NCI-H524 (cell line): ENCODE measurements at places on chromosomes 13 and 19.
A peak's percentile ranks its signal among the peaks of the same experiment; 100 is the strongest.

- DNase-seq = no peak
These were observed 169.5 kb upstream of the UFM1 start for GRCh38 chr13:38180126-38180525.

DNA sequence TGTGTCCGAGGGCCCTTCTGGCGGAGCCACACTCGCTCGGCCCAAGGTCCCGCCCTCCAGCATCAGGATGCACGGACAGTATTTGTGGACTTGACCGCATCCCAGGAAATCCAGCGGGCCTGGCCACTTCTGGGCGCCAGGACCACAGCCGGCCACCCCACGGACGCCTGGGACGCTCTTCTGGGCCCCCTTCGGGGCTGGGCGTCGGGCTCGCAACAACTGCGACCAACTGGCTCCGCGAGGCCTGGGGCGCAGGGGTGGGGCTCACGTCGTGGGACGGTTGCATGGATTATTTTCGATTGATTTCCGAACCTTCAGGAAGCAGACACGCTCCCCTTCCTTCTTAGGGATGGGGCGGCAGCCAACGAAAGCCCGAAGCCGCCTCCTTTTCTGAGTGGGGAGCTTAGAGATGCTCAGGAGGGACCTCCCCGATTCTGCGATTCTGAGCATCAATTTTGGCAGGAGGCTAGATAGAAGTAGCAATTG lies 521 bp upstream of the NUP58 start:
- DNase-seq = no peak

DNA sequence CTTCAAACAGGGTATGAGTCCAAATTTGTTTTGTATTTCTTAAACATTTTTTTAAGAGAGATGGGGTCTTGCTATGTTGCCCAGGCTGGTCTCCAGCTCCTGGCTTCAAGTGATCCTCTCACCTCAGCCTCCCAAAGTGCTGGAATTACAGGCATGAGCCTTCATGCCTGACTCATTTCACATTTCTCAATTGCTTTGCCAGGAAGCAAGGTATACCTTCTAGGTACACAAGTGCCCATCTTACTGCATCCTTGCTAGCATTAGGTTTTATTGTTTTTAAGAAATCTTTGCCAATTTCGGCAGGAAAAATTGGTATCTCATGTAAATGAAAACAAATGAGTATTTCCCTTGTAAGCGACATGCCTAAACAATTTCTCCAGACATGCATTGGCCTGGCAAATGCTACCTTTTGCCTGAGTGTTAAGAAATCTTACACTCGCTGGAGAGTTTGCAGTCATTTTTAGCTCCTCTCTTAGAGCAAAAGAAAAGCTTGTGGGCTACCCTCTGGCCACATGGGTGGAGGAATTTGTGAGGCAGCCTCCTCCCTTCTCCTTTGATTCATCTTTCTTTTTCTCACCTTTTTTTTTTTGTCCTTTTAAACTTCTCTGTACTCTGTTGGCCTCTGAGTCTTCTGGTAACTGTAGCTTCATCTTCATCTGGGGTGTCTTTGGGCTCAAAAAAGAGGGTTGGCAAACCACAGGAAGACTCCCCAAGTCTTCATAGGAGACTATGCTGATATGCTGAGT lies 33.0 kb downstream of the ACTL9 start:
- no peak for DNase-seq

DNA sequence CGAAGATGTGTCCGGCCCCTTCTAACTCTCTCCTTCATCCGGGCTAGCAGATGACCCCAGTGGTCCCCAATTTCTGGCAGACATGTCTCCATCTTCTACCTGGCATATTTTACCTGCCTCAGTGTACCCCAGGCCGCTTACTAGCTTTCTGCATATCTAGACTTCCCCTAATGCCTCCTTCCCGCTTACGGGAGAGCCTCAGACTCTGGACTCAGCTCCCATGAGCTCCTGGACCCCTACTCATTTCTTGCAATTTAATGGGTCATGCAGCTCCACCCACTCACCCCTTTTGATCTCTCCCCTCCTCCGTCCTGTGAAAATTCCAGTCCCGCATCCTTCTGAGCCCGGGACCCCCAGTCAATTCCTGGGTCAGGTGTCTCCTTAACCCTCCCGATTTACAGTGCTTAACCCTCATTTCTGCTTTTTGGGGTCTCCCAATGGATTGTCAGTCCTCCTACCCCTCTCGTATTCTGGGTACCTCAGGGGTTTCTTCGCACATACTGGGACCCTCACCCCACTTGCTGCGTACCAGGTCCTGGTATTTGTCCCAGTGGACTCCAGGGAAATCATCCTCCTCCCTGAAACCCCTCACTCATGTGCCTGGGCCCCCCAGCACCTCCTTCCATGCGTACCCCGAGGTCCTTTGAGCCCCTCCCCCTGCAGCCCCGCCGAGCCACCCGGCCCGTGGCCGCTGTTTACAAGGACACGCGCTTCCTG lies 500 bp upstream of the JUNB start:
- DNase-seq = no peak

- peak; percentile 40 for DNase-seq
These were observed 41.4 kb downstream of the LYL1 start for GRCh38 chr19:13060964-13061927.

- no peak for DNase-seq
These were observed 1138.0 kb upstream of the SLC10A2 start for GRCh38 chr13:104204177-104204576.

- no peak for DNase-seq
These were observed 16.1 kb upstream of the SIGLEC11 start for GRCh38 chr19:49977076-49977475.

DNA sequence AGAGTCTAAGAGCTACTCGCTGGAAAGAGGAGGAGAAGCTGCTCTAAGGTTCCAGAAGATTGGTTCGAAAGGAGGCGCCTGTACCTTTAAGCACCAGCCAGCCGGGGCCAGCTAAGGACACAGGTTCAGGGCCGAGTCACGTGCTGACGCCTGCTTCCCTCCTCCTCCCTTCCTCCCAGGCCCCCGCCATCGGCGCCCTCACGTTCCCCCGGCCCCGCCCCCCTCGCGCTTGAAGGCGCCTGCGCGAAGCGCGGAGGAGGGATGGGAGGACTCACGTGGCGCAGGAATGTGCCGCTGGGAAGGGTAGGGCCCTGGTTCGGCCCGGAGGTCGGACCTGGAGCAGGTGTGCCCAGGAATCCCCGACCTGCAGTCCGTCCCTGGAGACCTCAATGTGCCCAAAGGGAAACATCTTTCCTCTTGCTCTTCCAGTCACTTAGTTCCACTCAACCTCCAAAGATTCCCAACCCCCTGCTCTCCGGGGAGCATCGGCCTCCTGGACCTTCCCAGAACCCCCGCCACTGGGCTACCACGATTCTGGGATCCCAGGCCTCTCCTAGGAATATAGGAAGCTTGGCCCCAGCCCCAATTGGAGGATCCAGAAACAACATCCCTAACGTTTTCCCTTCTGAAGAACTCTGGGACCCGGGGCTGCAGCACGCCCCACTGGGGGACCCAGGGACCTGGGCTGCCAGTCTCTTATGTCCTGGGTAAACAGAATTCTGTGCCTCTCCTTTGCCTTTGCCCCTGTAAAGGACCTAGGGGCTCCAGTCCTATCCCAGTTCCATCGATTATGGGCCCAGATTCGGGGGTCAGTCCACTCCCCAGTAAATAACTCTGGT lies 2.5 kb downstream of the DBP start:
- peak; percentile 95 for DNase-seq

DNA sequence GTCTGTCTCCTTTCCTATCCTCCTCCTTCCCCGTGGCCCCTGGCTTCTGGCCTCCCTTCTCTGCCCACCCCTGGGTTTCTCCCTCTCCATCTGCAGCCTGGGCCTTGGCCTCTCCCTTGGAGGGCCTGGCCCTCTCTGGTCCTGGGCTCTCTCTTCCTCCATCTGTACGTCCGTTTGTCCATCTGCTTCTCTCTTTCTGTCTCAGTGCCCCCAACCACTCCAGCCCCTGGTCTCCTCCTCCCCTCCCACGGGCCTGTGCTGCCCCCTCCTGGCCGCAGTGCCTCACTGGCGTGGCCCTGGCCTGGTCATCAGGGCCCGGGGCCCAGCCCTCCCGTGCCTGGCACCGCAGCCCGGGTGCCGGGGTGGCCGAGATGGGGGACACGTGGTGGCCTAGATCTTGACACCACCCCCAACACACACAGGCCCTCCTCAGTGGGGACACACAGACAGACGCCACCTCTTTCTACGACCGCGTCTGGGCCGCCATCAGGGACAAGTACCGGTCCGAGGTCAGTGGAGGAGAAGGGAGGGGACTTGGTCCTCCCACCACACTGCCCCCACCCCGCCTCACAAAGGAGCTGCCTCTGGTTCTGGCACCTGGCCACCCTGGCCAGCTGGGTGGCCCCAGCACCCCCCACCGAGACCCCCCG lies 11.3 kb downstream of the PRKCSH start:
- DNase-seq = peak; percentile 62

DNA sequence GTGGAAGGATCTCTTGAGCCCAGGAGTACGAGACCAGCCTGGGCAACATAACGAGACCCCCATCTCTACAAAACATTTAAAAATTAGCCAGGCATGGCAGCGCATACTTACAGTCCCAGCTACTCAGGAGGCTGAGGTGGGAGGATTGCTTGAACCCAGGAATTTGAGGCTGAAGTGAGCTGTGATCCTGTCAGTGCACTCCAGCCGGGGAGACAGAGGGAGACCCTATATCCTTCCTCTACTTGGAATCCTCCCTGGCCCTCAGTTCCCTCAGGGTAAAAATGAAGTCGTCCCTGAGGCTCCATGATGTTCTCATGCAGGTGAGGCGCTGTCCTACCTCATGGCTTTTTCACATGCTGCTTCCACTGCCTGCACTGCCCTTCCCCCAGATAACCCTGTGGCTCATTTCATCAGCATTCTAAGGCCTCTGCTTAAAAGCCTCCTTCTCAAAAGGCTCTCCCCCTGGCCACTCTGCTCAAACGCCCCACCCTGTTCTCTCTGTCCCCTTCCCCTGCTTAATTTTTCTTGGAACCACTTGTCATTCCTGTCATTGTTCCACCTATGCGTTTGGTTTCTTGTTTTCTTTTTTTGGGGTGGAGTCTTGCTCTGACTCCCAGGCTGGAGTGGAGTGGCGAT lies 19.2 kb downstream of the DNM2 start:
- no peak for DNase-seq

GRCh38 chr19:40392894-40393517 lies 3.0 kb upstream of the HIPK4 start:
- DNase-seq = no peak

GRCh38 chr19:16371540-16371986 lies 46.9 kb downstream of the KLF2 start:
- DNase-seq = no peak

DNA sequence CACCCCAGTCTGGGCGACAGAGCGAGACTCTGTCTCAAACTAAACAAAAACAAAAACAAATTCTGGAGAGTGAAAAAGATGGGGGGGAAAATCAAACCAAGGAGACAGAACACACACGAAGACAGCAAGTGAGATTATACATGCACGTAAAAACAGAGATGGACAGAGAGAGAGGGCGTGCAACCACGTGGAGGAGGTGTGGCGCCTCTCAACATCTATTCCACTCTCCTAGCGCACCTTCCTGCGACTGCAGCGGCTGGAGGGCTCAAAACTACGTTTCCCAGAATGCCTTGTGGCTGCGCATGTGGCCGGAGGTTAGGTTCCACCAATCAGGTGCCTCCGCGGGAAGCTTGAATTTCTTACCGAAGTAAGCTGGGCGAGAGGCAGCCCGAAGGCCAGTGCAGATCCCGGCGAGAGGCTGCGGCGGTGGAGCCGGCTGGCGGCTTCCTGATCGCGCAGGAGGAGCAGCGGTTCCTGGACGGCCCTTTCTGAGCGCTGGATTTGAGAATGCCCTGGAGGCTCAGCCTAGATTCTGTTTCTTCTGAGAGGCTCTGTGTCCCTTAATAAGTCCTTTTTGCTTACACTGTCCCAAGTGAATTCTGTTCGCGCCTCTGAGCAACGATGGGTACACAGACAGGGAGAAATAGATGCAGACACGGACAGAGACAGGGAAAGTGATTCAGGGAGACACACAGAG lies 13.1 kb upstream of the NANOS2 start:
- DNase-seq = peak; percentile 92

DNA sequence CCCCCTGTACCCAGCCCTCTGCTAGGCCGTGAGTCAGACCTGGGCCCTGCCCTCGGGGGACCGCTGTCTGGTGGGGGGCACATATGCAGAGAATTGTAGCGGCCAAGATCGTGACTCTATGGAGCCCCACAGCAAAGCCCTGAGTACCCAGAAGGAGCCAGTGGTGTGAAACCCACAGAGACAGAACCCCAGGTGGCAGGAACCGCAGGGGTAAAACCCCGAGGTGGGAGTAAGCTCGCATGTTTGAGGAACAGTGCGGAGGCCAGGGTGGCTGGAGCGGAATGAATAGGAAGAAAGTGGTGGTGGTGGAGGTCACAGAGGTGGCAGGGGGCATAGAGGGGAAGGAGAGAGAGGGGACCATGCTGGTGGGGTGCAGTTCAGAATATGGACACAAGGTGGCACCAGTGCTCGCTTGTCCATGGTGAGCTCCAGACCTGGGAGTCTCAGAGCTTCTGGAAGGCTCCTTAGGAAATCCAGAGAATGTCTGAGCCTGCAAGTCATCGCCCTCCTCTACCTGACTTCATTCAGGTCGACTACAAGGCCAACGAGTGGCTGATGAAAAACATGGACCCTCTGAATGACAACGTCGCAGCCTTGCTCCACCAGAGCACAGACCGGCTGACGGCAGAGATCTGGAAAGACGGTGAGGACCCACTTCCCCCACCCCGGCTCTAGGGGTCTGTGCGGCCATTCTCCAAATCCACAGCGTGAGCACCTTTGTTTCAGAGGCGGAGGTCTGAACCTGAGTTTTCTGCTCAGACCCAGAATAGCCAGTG lies 48.9 kb downstream of the MYH14 start:
- peak; percentile 13 for DNase-seq

DNA sequence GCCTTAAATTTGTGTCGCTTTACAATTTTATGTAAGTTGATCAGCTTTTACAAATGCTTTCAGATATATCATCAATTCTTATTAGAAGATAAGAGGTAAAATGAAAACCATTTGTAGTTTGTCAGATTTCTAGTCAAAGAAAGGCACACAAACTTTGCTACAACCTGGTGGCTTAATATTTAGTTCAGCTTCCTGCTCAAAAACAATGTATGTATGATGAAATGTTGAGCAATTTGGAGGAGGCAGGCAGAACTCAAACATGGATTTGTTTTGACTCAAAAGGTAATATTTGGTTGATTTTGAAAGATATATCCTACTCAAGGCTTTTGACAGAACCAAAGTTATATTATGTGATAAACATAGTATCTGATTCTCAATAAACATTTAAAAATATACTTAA lies 24.2 kb downstream of the NEK5 start:
- no peak for DNase-seq

- DNase-seq = no peak
These were observed 23.0 kb upstream of the CYSLTR2 start for GRCh38 chr13:48630773-48631172.

DNA sequence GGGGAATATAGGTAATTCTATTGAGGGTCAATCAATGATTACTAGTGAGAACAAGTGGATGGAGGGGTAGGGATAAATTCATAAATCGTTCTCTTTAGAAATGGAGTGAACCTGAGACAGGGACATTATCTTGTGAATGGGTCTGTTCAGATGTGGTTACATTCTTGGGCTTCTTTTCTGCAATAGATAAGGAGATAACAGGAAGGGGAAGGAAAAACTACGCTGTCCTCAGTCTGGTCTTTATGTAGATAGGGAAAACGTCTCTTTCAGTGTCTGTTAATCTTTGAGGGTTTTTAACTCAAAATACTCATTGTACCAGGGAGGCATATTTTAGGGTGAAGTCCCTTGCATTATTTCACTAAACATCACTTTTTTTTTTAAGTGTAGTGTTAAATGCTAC lies 266.7 kb upstream of the MAB21L1 start:
- DNase-seq = no peak

GRCh38 chr13:83352391-83352790 lies 529.9 kb downstream of the SLITRK1 start:
- no peak for DNase-seq
